Suppressor macrophage (primary cell): ENCODE measurements at places on chromosomes 13 and 19.
A peak's percentile ranks its signal among the peaks of the same experiment; 100 is the strongest.

- DNase-seq: peak; percentile 92
Measured at GRCh38 chr13:28707629-28708427, 10.9 kb downstream of the SLC46A3 start.

- DNase-seq: no peak
Measured at GRCh38 chr13:53379485-53379884, 350.9 kb downstream of the OLFM4 start.

- DNase-seq: no peak
Measured at GRCh38 chr13:113533161-113533840, 42.8 kb upstream of the DCUN1D2 start.

DNA sequence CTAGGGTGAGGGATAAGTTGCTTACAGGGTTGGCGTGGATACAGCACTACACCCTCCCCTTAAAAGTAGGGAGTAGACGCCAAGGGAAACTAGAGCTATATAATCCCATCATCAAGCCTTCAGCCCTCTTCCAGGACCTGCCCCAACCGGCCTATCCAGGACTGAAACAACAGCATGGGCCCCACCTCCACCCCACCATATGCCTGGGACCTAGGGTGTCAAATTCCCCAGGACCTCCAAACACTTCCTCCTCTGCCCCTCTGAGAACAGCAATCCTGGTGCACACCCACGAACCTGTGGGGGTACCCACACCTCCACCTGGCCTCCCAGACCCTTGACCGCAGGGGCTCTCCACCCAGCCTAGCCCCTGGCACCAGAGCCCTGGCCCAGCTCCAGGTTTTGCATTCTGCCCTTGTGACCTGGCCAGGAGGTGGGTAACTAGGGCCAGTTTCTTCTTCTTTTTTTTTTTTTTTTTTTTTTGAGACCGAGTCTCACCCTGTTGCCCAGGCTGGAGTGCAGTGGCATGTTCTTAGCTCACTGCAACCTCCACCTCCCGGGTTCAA, 1.4 kb upstream of the CYP2F1 start:
- no peak for DNase-seq

GRCh38 chr19:1295169-1296012, 9.7 kb downstream of the EFNA2 start:
- peak; percentile 26 for DNase-seq

DNA sequence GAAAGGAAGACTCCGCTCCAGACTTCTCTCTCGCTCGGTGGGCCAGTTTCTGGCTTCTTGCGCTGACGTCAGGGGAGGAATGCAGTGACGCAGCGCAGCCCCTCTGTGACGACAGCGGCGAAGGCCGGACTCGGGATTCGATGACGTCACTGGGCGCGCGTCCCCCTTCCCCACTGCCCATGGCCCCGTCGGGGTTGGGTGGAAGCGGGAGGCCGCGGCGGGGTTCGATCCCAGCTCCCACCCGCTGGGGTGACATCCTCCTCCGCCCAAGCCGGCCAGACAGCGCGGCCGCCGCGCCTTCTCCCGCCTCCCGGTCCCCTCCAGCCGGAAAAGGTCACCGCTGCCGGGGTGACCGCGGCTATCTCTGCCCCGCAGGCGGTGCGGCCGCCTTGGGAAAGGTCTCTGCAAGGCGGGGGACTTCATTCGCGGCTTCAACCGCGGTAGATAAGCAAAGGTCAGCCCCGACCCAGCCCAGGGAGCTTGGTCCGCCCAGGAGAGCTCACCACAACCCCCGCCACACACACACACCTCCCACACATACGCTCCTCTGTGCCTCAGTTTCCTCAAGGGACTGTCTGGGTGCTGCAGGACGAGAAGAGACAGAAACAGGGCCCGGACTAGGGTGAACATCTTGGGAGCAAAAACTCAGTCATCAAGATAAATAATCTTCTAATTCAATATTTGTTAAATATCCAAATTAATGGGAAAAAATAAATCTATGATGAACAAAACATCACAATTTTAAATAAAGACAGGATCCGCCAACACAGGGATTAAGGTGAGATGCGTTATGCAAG, 844 bp upstream of the RFX1 start:
- no peak for DNase-seq

DNA sequence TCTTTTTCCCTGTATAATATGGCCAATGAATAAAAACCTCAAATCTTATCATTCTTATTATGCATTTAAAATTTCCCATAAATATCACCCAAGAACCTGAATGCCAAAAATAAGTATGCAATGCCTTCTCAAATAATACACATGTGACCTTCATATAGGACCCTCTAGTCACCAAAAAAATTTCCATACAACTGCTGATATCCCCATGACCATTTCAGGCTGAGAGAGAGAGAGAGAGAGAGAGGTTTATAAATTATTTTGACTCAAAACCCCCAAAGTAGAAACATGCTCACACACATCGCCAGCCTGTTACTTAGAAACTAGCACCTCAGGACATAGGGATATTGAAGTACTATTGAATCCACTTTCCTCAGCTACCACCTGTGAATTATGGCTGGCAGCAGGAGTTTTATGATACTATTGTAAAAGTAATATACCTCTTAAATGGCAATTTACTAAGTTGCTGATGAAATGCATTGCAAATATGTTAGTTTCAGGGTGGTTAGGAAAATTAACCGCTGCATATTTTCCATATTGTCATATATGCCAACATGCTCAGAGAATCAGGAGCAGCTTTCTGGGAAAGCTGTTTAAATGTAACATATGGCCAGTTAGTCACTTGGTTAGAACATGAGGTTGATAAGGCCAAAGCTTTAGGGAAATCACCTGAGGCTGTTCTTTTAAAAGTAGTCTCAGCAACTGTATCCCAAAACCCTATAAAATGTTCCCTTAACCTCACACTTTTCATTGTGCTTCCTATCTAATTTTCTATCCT, 230.8 kb downstream of the DCT start:
- no peak for DNase-seq

DNA sequence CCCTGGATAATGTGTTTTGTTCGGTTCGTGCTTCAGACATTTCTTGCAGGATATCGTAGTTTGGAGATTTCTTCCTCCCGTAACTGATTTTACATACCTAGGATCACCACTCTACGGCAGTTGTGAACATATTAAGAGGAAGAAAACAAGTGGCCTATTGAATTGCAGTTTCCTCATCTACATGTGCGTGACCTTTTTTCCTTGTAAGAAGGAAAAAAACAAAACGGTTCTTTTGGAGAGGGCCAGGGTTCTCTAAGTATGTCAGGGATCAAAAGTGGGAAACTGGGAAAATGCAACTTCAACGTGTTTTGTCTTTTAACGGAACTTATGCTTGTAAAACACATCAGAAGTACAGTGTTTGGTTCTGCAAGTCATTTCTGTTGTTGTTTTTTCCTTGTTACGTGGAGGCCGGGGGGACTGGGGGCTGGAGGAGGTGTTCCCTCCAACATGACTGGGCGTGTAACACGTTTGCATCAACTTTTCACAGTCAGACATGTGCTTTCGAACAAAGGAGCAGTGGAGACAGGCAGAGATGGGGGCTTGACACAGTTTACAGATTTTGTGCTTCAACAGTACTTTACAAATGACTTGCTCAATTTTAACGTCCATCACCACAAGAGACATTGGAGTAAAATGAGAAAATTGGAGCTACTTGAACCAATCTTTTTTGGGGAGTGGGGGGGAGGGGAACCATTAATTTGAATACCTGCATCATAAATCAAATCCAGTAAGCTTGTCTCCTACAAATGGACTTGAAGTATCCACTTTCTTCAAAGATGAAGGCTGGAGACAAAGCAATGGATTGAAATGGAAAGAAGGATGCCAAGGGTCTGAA, 3.8 kb downstream of the ZC3H4 start:
- DNase-seq: peak; percentile 75

- no peak for DNase-seq
Measured at GRCh38 chr13:113035213-113035800, 66.3 kb downstream of the MCF2L start.

GRCh38 chr13:78420814-78421213, 182.5 kb downstream of the POU4F1 start:
- no peak for DNase-seq

GRCh38 chr19:50537306-50537685, 23.6 kb upstream of the ASPDH start:
- no peak for DNase-seq

- no peak for DNase-seq
Measured at GRCh38 chr13:27644302-27644701, 22.6 kb downstream of the POLR1D start.

- DNase-seq: no peak
Measured at GRCh38 chr19:50857366-50857765, 2.7 kb downstream of the KLK3 start.

DNA sequence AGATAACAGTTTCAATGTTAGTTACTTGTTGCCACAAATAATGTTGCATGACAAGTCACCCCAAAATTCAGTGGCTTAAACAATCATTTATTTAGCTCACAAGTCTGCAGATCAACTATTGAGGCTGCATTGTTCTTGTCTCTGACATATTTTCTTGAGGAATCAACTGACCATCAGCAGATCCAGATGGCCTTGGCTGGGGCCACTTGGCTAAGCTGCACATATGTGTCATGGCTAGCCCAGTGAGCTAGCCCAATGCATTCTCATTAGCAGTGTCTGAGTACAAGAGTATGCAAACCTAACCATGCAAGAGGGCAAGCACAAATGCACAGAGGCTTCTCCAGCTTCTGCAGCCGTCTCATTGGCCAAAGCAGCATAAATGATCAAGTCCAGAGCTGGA, 180.4 kb downstream of the DNAJC15 start:
- DNase-seq: no peak

DNA sequence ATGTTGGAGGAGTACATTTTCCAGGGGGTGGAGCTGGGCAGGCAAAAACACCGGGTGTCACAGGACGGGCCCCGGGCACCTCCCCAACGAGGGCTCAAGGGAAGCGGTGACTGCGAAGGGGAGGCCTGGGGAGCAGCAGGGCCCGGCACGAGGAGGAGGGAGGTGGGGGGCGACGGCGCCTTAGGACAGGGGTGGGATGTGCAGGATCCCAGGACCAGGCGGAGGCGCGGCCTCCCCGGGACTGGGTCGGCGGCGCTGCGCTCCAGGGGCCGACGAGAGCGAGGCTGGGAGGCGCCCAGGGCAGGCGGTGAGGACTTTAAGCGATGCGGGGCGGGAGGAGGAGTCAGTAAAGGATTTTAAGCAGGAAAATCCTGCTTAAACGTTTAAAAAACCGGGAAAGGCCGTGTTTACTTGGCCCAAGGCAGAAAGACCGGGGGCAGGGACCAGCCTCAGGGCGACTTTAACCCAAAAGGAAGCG, 427 bp downstream of the ZNF160 start:
- peak; percentile 55 for DNase-seq

GRCh38 chr19:44566984-44567383, 37.5 kb upstream of the CEACAM20 start:
- peak; percentile 43 for DNase-seq

DNA sequence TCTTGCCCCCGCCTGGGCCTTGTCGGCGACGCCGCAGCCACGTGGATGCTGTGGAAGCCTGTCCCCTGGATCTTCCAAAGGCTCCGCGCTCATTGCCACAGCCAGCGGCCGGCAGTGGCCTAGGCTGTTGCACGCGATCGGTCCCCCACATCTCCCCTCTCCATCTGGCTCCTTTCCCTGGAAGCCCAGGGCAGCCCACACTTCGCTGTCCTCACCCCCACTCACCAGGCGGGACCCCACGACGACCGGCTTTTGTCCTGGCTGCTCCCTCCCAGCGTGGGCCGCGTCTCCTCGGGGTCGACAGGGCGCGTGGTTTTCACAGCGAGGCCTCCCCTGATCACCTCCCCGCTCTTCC, 605 bp upstream of the TEX30 start:
- DNase-seq: no peak

GRCh38 chr19:35110974-35111373, 4.6 kb upstream of the FXYD3 start:
- DNase-seq: no peak

DNA sequence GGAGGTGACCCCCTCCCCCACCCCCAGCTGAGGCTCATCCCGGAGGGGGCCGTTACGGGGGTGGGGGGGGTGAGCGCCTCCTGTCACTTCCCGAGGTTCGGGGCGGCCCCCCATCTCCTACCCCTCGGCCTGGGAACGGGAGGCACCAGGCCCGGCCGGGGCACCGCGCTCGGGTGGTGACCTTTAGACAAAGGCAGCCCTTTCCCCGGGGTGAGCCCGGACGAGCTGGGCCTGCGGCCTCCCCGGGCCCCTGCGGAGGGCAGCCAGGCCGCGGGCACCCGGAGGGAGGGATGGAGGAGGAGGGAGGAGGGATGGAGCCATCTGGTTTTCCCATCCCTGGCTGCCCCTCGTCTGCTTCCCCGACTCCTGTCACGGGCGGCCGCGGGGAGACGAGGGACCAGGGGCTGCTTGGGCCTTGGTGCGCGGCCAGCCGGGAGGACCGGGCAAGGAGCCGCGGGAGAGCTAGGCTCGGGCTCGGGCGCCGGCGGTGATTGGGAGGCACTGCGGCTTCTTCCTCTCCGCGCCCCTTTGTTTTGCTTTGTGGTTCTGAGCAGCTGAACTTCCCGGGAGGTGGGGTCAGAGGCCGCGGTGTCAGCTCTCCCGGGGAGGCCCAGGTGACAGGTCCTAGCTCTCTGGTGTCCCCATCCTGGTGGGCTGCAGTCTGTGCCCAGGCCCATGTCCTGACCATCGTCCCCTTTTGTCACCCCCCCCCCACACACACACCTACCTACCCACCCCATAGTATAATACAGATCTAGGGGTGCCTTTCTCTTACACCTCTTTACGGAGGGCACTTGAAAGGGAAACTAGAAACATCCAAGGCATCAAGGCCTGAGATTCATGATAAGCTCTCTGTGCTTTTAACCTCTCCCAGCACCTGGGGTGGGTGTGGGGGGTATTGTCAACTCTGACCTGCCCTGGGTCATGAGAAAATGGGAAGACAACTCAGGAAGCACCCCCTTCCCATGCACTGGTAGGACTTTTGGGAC, 1.3 kb downstream of the BICRA start:
- peak; percentile 79 for DNase-seq

DNA sequence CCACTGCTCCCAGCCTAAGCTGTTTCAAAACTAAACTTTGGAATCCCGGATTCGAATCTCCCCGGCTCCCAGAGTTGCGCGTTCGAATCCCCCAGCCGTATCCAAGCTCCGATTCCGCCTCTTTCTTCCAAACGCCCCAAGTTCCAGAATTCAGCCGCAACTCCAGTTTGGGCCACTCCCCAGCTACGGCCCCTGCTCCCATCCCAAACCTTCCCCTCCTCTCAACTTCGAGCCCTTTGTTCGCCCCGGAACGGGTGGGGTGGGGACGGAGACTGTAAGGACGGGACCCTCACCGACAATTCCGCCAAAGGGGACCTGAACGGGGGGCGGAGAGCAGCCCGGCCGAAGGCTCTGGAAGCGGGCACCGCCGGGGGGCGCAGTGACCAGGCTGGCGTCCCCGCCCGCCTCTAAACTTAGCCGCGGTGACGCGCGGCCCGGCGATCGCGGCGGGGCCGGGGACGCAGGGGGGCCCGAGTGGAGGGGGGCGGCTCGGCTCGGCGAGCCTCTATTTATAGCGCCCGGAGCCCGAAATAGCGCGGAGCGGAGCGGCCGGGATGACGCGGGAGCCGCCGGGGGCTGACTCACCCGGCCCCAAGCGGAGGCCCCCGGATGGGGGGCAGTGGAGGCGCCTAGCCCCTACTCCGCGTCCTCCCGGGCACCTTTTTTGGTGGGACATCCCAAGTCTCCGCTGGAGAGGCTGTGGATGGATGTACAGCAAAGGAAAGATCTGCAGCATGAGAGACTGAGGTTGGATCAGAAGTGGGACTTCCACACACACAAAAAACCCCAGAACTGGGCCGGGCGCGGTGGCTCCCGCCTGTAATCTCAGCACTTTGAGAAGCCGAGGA, 4.9 kb upstream of the ERCC1 start:
- peak; percentile 55 for DNase-seq
